Stimulated activated CD4-positive, alpha-beta T cell treated with anti-CD3 and anti-CD28 coated beads, Interleukin-2, amount 100 ng/mL, for 48 hours (primary cell): ENCODE measurements at places on chromosomes 4 and X.
A peak's percentile ranks its signal among the peaks of the same experiment; 100 is the strongest.

DNA sequence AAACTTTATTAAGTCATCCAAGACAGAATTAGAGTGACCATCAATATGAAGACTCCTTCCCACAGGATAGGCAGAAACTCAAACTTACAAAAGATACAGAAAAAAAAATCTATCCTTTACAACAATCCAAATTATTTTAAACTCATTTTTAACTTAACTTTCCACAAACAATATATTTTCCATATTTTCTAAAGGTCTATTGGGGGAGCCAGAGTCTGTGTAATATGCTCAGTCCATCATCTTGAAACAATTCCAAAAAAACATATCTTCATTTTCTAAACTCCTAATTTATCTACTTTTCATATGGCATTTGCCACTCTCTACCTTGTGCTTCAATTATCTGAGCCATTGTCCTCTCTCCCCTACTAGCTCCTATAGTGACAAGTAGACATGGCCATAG, 378.1 kb downstream of the PDGFC start:
- no peak for DNase-seq

DNA sequence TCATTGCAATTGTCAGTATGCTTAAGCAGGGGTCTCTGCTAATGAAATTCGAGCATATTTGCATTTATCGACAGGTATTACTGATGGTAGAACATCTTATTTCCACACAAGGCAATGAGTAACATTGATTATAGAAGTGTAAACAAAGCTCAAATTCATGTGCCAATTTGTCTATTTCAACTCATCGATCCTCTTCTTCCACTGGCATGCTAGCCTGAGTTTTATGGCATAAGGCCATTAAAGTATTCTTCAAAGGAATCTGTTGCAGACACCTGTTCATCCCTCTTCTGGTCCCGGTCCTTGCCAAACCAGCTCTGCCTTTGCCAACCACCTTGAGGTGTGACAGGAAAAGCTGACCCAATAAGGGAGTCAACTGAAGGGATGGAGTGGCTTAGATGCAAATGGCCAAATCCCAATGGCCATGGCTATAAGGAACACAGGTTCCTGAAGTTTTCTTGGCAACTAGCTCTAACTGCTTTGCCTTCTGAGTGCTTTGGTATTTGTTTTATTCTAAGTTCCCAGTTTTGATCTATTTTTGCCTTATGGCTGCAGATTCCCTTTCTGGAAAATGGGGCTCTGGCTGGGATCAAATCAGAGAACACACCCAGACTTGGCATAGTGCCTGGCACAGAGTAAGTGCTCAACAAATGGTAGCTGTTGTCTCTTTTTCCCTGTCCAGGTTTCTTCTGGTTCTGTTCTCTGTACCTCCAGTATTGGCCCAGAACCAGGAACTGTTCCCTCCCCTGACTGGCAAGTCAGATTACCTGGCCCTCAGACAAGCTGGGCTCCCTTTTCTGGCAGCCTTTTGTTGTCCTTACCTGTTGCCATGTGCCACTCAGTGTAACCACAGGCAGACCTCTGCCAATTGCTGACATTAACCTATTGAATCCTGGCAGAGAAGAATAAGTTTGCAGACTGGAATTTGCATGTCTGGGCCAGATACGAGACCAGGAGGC, 63.1 kb downstream of the RTL9 start:
- DNase-seq: no peak

- no peak for DNase-seq
Measured at GRCh38 chr4:23614284-23614892, 275.5 kb downstream of the PPARGC1A start.

DNA sequence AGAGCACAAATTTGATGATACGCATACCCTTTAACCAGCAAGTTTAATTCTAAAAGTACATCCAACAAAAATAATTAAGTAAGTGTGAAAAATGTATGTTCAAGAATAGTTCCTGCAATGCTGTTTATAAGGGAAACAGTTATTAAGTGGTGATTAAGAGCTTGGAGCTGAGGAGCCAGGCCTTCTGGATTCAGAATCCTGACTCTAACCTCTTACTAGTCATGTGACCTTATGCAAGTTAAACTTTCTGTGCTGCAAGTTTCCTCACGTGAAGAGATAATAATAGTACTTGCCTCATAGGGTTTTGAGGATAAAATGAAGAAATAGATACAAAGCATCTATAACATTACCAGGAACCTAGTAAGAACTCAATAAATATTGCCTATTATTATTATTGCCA, 77.7 kb downstream of the FAM13A start:
- DNase-seq: no peak

- DNase-seq: no peak
Measured at GRCh38 chrX:29348288-29348687, 761.0 kb downstream of the IL1RAPL1 start.

- DNase-seq: no peak
Measured at GRCh38 chr4:165398570-165398969, 19.8 kb downstream of the CPE start.

- DNase-seq: no peak
Measured at GRCh38 chr4:130233377-130234047, 1137.6 kb downstream of the C4orf33 start.

GRCh38 chrX:15438332-15438731, 54.1 kb upstream of the VEGFD start:
- DNase-seq: no peak

DNA sequence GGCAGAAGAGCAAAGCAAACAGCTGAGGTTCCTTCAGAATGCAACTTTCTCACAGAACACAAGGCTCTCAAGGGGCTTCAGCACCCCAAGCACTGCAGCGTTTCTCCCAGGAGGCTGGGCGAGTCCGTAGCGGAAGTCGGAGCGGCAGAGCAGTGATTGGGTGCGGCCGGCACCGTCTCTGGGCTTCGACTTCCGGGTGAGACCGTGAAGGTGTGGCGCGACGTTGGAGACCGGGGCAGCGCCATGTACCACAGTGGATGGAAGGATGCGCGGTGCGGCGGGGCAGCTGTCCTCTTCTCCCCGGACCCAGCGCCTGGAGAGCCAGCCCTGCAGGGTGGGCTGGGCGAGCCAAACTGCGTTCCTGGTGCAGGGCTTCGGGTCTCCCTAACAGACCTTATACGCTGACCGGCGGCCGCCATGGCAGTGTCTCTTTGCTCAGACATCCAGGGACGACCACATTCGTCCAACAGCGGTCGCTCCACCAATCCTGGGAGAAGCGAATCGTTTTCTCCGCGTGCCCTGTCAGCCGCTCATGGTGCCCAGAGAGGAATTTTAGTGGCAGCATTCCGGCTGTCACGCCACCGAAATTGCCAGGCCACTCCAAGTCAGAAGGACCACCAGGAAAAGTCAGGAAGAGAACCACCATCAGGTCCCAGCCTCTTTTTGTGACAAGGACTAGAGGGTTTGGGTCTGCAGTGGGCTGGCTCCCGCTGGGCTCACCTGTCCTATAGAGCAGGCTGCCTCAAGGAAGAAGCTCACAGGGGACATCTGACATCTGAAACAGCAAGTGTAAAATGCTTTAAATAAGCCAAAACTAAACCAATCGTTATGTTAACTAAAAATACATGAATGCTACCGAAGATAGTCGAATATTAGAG, 20.5 kb downstream of the TRIM61 start:
- peak; percentile 74 for DNase-seq

DNA sequence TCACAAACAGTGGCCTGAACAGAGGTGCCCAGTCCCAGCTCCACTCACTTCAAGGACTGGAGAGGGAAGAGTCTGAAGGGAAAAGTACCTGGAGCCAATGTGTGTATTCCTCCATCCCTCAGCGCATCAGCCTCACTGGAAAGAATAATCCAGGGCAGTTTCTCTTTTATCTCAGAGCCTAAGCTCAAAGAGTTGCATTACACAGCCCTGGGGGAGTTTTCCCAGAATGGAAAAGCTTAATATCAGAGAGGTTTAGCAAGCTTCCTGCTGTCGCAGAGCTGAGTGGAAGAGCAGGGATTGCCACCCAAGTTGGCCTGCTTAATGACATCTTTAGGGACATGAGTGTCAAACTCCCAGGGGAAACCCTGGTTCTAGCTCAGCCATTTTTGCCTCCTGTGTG, 80.4 kb upstream of the MSX1 start:
- no peak for DNase-seq

- DNase-seq: no peak
Measured at GRCh38 chr4:152951348-152951747, 15.2 kb downstream of the FHDC1 start.

DNA sequence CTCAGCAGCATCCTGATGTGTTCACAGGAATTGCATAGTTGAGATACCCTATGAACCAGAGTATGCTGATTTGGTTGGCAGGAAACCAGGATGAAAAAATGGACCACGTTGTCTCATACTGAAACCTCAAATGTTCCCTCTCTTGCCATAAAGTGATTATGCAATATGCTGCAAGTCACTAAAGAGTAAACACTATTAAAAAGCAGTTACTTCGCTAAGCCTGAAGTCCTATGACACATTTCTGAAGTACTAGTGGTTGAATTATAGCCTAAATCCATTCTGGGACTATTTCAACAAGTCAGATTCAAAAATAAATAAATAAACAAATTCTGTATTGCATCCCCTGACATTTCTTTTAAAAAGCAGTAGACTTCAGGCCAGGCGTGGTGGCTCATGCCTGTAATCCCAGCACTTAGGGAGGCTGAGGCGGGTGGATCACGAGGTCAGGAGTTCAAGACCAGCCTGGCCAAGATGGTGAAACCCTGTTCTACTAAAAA, 106.0 kb upstream of the NAP1L5 start:
- DNase-seq: no peak
